ENCODE measurements at places on chromosomes 16 and 17.

GRCh38 chr17:16050844-16051243 lies 51.2 kb downstream of the TTC19 start:
- no peak for DNase-seq

DNA sequence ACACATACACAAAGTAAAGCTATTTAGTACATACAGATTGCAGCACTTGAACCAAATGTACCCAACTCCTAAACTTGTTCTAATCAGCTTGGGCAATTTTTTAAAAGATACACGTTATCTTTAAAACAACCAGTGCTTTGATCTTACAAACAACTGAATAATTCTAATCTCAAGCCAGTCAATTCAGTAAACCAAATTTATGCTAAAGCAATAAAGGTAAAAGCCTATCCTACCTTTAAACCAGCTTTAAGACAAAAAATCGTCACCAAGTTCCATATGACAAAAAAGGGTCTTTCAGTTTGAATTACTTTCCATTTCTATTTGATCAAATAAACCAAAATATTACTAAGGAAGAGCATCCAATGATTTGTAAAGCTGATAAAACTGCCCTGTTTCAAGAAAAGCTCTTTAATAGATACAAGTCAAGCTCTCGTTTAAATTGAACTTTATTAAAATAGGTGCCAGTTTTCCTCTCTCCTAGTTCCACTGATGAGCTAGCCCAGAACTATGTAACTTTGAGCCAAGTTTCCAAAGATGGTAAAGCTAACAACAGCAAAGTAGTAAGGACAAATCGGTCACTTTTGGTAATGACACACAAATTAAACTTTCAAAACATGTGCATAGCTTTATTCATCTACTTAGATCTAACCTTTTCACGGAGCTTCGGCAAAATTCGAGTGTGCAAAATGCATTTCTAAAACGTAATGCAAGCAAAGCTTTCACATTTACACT lies 10.2 kb downstream of the CRYBA1 start:
- DNase-seq: no peak

DNA sequence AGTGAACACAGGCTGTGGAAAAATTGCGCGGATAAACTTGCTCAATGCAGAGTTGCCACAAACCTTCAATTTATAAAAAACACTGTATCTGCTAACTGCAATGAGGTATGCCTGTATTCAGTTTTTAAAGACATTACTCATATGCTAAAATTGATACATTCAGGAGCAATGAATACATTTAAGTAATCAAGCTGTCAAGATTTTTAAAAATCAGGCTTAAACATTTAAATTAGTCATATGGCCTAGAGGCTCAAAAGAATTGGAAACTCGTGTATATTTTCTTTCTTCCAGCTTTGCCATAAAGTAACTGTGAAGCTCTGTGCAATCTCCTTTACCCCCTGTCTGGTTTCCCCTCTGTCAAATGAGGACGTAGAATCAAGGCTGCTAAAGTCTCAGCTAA lies 4.1 kb downstream of the SYNRG start:
- no peak for DNase-seq

DNA sequence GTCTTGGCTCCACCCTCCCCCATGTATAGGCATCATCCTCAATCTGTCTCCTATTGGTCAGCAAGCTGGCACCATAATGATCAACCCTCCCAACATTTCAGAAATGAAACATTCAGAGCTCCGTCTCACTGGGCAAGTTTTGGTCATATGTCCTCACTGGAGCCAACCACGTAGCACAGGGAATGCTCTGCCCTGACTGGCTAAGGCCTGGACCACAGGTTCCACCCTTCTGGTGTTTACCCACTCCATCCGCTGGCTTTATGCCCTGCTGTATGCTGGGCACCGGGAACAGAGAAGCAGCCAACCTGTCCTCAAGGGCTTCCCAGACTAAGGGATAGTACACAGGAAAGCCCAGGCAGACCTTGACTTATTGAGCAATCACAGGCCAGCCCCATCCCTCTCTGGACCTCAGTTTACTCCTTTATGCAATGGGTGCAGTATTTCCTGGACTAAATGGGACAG lies 20.5 kb downstream of the MYO15A start:
- no peak for DNase-seq

GRCh38 chr17:44546671-44547606 lies 10.3 kb upstream of the FZD2 start:
- DNase-seq: no peak

DNA sequence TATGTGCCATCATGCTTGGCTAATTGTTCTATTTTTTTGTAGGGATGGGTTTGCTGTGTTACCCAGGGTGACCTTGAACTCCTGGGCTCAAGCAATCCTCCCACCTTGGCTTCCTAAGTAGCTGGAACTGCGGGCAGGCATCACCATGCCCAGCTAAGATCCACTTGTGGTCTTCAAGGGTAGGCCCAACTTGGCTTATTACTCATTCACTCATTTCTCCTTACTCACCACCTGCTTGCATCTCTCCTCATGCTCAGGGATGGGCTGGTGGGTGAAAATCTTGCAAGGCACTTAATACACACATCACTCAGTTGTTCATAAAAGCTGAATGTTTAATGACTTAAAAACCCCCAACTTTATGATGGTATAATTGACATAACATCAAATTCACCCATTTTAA lies 207.8 kb downstream of the SHISA9 start:
- no peak for DNase-seq

- DNase-seq: no peak
These were observed 49.4 kb downstream of the IQCK start for GRCh38 chr16:19767497-19767896.

DNA sequence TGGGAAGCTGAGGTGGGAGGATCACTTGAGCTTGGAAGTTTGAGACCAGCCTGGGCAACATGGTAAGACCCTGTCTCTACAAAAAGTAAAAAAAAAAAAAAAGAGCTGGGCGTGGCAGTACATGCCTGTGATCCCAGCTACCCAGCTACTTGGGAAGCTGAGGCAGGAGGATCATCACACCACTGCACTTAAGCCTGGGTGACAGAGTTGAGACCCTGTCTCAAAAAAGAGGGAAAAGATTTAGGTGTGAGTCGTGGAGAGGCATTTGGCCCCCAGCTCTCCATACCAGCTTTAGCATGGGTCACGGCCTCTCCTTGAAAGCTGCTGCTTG lies 19.1 kb downstream of the ST6GALNAC2 start:
- DNase-seq: no peak

DNA sequence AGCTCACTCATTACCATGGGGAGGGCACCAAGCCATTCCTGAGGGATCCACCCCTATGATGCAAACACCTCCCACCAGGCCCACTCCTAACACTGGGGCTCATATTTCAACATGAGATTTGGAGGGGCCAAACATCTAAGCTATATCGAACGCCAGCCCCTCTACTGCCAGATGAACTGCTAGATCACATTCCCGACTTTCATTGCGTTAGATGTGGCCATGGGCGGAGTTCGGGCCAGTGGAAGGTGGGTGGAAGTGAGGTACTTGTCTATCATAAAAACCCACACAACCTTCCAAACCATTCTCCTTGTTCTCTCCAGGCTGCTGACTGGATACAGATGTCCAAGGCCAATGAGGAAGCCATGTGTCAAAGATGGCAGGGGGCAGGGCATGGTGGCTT lies 27.0 kb upstream of the ANKRD40CL start:
- no peak for DNase-seq

- DNase-seq: peak; percentile 52
These were observed 694 bp downstream of the NF1 start for GRCh38 chr17:31095236-31096105.

GRCh38 chr16:77057161-77057774 lies 133.7 kb upstream of the MON1B start:
- no peak for DNase-seq

GRCh38 chr17:19975601-19976000 lies 2.0 kb downstream of the AKAP10 start:
- DNase-seq: no peak

GRCh38 chr16:11613381-11614303 lies 26.9 kb upstream of the LITAF start:
- no peak for DNase-seq

DNA sequence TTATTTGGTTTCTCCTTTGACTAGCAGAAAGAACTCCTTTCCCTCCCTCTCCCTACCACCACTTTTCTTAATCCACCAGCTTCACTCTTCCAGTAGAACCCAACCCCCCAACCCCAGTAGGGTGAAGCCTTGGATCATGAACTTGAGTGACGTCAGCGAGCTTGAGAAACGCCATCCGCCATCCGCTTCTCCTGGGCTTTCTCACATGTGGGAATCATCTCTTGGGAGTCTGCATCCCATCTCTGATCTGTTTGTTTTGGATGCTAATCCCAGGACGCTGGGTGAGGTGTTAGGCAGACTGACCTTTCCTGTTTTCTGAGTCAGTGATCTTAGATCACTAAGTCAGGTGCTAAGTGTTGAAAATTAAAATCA lies 16.0 kb upstream of the SOX9 start:
- DNase-seq: no peak

DNA sequence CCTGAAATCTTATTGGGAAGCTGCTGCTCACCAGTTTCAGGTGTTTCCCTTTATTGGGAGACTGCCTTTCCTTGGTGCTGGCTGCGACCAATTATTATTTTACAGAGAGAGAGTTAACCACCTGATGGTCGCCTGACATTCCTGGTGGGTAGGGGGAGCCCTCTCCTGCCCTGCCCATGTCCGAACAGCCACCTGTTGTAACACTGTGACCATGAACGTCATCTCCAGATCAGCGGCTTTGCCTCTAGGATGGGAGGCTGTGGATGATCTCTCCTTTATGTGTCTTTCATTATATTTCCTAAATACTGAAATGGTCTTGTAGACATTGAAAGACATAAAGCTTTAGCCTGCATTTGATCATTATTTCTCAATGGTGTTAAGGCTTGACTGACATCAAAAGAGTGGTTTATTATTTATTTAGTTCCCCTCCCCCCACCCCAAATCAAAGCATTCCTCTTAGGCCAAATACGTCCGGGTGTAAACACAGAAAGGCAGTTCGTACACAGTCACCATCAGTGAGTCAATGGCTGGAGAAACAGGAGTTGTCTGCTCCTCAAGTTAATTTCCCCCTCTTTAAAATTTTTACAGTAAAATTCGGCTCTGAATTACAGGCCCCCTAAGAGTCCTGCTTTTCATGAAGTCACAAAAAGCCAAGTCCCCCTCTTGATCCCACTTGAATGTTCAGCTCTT lies 57.8 kb upstream of the CACNG5 start:
- DNase-seq: no peak

GRCh38 chr17:28470914-28471366 lies 2.5 kb upstream of the SLC13A2 start:
- no peak for DNase-seq

- no peak for DNase-seq
These were observed 4.5 kb upstream of the FOXL1 start for GRCh38 chr16:86573646-86574508.

GRCh38 chr16:49382916-49383315 lies 9.3 kb downstream of the C16orf78 start:
- DNase-seq: no peak

DNA sequence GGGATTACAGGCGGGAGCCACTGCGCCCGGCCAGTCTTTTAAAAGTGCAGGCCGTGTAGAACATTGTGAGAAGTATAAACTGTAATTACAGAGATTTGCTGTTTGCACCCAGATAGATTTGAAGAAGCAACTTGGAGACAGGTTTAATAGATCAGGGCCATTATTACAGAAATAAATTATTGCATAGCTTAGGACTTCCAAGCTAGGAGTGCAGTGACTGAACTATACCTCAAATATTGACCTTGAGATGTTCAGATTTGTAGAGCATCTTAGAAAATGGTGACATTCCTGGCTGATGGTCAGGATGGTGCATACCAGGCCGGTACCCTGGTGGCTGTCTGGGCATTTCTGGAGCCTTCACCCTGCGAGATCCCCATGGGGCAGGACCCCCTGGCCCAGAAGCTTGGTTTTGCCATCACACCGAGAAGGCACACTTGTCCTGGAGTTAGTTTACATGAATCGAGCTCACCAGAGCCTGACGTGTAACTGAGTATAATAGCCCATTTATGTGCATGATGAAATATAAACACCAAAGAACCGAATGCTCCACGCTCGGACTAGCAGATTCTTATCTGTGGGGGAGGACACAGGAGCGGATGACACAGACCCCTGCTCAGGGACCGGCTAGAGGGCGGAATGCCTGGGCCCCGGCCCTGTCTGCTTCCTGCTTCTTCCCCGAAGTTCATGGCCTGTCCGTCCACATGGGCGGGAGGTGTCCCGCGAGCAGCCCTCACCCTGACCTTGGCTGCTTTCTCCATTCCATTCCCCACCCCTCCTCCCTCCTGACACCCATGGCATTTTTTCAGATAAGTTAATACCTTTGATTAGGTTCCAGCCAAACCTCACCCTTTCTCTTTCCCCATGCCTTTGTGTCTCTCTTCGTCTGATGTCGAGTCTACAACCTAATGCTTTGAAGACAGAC lies 32.1 kb downstream of the CCDC40 start:
- DNase-seq: no peak

DNA sequence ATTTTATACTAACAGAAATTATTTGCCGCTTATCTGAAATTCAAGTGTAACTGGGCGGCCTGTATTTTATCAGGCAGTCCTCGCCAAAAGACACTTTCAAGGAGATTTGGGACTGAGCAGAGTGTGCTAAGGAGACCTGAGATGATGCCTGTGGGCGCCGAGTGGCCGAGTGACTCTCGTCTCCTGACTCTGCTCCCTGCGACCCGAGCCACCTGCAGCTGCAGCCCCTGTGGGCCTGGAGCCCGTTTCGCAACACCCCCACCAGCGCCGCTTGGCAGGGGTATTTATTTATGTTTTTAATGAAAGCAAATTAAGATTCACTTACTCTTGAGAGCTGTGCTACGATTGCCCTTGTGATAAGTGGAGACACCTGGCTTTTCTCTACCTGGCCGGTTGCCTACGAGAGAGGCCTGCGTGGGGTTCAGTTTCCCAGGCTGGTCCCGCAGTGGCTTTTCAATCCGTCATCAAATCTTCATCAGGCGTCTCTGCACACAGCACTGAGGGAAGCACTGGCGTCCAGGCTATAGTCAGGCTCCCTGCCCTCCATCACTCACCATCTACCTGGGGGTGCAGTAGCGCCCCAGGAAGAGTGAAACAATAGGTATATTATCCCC lies 124.0 kb downstream of the SEC14L1 start:
- DNase-seq: no peak

- DNase-seq: no peak
These were observed 27.2 kb upstream of the TOB1 start for GRCh38 chr17:50893183-50893993.

- no peak for DNase-seq
These were observed 40.0 kb upstream of the CD300E start for GRCh38 chr17:74663561-74663960.

GRCh38 chr17:81253358-81254131 lies 14.4 kb downstream of the NDUFAF8 start:
- DNase-seq: peak; percentile 64

DNA sequence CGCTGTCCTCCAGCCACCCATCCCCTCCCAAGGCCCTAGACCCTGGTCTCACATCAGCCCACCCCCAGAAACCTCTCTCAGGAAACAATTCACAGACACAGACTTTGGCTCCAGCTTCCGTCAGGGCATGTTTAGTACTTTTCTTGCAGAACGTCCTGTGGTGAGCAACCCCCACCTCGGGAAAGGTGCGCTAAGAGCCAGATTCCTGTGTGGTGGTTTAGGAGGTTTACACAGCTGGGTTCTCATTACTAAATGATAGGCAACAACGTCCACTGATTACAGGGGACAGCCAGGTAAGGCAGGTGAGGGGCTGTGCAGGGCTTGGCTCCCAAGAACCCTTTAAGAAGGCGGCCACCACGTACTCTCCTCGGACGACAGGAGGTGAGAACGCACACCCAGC lies 29.3 kb downstream of the KIFC3 start:
- no peak for DNase-seq

GRCh38 chr16:26475596-26475995 lies 591.1 kb upstream of the C16orf82 start:
- DNase-seq: no peak

GRCh38 chr17:28724500-28725165 lies 1.4 kb downstream of the TLCD1 start:
- no peak for DNase-seq

- no peak for DNase-seq
These were observed 53.0 kb downstream of the EPN2 start for GRCh38 chr17:19290066-19290705.
